NCI-H226 (cell line): ENCODE measurements at places on chromosomes 11 and 22.

GRCh38 chr11:27611390-27611789 is 88.9 kb downstream of the BDNF start:
- DNase-seq = no peak

DNA sequence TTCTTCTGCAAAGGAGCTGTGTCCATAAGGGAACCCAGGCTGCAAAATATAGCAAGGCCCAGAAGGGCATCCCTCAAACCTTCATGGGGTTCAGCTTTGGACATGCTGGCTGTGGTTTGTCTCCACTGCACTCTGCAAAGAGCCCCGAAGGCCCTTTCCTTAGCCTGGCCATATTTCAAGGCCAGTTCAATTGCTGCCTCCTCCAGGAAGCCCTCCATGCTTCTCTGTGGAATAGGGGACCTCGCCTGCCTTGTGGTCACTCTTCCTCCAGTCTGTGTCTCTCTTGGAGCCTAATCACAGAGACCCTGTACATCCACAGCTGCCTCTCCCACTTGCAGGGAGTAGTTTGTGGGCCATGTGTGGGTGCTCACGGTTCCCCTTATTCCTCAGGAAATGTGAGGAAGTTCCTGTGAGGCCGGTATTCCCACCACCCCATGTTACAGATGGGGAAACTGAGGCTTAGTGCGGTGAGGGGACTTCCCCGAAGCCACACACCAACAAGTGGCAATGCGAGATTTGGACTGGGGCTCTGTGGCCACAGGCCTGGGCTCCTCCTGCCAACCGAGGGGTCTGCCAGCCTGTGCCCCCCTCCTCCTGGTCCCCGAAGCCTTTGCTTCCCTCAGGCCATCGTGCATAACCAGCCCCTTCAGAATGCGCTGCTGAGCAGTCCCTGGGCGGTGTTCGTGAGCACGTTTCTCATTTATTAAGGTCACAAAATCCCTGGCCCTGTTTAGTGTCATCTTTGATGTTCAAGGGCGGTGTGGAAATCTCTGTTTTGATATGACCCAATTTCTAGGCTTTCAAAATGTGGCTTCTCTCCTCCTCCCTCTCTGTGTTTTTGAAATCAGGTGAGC is 65.8 kb downstream of the PARVB start:
- DNase-seq = no peak

- peak; percentile 15 for DNase-seq
These were observed 46.2 kb downstream of the ATXN10 start for GRCh38 chr22:45717789-45718188.

GRCh38 chr11:69209421-69210309 is 53.9 kb downstream of the SMIM38 start:
- no peak for DNase-seq

GRCh38 chr11:113562981-113563461 is 87.8 kb upstream of the DRD2 start:
- DNase-seq = no peak

- DNase-seq = no peak
These were observed 3.6 kb upstream of the ARRB1 start for GRCh38 chr11:75355051-75355450.

- DNase-seq = no peak
These were observed 75.5 kb downstream of the ENTHD1 start for GRCh38 chr22:39818094-39818493.

DNA sequence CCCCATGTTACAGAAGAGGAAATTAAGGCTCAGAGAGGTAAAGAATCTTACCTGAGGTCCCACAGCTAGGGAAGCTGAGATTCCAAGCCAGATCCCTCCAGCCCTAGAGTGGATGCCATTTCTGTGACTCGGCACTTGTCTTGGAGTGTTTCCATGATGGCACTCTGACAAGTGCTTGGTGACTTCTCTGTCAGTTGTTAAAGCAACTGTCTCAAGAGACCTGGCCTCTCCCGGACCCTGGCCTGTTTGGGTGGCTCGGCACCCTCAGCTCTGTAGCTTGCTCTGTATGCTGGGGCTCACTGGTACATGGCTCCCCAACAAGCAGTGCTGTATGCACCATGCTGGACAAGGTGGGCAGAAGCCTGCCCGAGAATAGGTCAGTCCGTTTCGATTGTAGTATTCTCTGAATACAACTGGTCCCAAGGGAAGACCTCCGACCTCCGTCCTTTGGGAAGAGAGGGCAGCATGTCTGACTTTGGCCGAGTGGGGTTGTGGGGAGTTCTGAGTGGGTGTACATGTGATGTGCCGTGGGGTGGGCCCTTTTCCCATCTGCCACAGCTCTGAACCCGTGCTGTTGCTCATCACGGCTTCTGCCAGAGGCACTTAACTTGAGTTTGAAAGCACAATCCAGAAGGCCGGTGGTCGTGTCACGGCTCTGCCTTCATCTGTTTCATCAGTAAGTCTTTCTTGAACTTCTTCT is 12.4 kb downstream of the ACO2 start:
- DNase-seq = no peak

- DNase-seq = no peak
These were observed 65.2 kb downstream of the PTPRJ start for GRCh38 chr11:48045536-48045935.

DNA sequence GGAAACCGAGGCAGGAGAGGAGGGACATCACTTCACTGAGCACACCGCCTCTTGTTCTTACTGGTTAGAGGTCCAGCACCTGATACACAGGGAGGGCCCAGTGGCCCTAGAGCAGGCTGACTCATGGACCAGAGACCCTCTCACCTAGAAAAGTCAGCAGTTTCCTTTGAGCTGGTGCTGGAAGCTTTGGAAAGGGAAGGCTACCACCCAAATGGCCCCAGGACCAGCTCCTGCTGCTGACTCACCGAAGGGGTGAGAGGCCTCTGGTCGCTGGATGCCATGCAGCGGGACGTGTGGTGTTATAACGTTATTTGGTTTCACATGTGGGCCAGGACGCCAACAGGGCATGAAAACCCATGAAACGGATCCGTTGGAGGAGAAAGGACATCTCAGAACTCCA is 3.8 kb downstream of the NADSYN1 start:
- no peak for DNase-seq

DNA sequence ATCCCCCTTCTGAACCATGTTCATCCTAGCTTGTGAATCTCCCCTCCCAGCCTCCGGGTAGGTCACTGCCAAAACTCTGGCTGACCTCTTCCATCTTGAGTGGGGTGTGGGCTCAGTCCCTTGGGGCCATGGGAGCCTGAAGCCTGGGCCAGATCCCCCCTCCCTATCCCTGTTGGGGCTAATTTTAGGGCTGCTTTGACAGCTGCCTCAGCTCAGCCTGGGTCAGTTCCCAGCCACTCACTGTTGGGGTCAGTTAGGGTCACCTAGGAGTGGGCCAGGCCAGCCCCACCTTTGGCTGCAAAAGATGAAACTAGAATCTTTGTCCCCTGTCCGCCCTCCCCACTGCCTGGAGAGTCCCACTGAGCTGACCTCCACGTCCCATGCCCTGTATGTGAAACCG is 29.8 kb upstream of the P2RY2 start:
- DNase-seq = no peak

GRCh38 chr11:118621071-118621783 is 13.8 kb downstream of the PHLDB1 start:
- peak; percentile 93 for DNase-seq

- no peak for DNase-seq
These were observed 92.0 kb downstream of the PPP6R3 start for GRCh38 chr11:68552542-68552941.

DNA sequence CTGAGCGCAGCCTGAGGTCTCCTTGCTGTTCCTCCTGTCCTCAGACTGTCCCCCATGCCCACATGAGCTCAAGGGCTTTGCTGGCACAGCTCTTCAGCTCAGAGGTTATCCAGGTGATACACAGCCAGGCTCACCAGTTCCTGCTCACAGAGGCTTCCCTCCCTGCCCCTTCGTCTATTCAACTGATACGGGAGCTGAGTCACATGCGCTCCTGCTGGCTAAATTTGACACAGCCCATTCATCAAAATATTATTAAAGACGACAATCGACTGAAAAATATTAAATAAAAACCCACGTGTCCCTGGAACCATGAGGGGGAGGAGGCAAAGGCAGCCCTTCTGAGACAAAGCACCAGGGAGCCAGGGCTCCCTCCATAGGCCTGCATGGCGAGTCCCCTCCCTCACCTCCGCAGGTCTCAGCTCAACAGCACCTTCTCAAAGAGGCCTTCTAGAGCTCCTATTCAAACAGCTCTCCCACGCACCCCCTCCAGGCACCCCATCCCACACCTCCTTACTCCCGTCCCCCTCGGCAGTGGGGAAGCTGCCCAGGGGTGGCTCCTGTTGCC is 40.5 kb downstream of the DUSP8 start:
- no peak for DNase-seq

- no peak for DNase-seq
These were observed 13.1 kb downstream of the MGAT3 start for GRCh38 chr22:39469681-39470450.

- no peak for DNase-seq
These were observed 19.1 kb downstream of the CCDC83 start for GRCh38 chr11:85874265-85874664.

- no peak for DNase-seq
These were observed 1089.3 kb downstream of the FAM181B start for GRCh38 chr11:81644239-81644840.

DNA sequence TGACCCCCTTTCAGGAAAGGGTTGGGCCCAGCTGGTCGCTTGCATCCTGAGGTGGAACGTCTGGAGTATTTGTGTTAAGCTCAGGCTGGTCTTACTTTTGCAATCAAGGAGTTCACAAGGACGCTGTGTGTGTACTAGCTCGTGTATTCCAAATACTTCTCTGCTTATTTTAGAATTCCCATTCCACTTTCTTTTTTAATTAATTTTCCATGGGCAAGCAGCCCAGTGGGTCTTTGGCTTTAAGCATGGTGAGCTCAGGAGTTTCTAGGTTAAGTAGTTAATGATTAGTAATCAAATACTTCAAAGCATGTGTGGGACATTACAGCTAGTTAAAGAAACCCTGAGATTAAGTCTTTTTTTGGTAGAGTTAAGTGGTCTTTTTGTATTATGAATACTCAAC is 68.6 kb downstream of the CSNK2A3 start:
- DNase-seq = no peak

DNA sequence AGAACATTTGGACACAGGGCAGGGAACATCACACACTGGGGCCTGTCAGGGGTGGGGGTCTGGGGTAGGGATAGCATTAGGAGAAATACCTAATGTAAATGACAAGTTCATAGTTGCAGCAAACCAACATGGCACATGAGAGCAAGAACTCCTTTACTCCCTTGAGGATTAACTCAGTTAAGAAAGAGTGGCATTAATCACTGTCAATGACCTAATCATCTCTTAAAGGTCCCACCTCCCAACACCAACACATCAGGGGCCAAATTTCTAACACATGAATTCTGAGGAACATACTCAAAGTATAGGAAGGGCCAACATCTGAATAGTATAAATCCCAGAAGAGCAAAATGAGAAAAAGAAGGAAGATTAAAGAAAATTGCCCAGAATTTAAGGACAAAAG is 272.9 kb downstream of the SWAP70 start:
- peak; percentile 17 for DNase-seq

GRCh38 chr11:88398372-88398771 is 60.8 kb upstream of the CTSC start:
- DNase-seq = peak; percentile 51

GRCh38 chr11:17163736-17164135 is 44.0 kb downstream of the PIK3C2A start:
- DNase-seq = no peak

DNA sequence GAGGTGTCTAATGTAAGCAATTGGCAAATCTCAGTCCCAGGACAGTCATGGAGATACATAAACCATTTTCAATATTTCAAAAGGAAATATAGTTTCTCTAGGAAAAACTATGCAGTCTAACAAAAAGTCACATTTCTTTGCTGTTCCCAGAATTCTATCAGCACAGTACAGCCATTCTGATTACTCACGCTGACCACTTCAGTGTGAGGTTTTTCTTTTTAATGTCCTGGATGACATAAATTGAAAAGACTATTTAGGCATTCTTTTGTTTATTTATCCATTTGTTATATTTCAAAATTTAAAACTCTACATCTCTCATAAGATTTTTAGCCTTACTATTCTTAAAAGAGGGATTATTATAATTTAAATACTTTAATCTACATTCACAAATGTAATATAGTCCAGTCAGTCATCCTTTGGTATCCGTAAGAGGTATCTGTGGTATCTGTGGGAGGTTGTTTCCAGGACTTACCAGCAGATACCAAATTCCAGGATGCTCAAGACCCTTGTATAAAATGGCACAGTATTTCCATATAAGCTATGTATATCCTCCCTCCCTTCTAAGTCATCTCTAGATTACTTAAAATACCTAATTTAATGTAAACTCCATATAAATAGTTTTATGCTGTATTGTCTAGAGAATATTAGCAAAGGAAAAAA is 331.1 kb upstream of the PITPNB start:
- DNase-seq = peak; percentile 26

- DNase-seq = no peak
These were observed 168.6 kb upstream of the MTMR2 start for GRCh38 chr11:96092511-96092910.

DNA sequence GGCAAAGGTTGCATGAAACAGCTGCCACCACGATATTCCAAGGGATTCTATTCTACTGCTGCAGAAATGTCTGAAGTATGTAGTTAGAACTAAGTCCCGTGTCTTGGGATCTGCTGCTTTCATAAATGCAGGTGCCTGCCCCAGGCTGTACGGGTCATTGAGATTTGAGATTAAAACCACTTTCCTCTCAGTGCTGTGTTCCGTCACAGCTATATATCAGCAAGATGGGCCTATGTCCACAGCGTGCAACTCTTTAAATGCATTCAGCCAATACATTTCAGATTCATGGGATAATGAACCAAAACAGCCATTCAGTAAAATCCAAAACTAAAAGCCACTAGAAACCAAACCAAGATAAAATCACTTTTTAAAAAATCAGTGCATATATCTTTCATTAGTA is 107.3 kb upstream of the LUZP2 start:
- DNase-seq = no peak

DNA sequence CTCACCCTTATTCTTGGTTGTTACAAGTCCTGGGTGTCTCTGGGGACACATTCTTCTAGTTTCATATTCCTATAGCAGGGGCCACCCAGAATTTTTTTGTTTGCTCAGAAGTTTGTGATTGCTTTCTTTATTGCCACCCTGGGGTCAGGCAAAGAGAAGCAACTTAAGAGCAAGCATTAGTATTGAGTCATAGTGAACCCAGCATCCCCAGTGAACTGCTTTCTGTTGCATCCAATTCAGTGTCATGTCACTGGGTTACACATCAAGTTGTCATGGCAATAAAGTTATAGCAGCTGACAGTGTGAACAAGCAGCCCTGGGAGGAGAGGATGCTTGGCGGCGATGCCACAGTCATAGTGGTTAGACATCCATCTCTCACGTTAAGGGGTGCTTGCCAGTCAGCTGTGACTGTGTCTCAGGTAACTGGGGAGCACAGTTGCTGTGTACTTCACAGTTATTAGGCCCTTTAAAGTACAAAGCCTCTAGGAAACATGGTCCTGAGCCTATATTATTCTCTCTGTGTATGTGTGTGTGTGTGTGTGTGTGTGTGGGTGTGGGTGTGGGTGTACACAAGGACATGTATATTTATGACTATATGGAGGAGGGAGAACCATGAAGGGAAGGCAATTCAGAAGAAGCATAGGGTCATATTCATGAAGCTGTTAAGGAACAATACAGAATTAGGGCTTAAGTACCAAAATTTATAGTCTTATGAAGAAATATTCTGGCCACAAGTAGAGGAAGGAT is 52.5 kb downstream of the TRIM44 start:
- DNase-seq = no peak

GRCh38 chr11:61647529-61647928 is 32.7 kb upstream of the DAGLA start:
- no peak for DNase-seq
